Kasumi-1 (cell line): ENCODE measurements at places on chromosomes 6 and 20.

DNA sequence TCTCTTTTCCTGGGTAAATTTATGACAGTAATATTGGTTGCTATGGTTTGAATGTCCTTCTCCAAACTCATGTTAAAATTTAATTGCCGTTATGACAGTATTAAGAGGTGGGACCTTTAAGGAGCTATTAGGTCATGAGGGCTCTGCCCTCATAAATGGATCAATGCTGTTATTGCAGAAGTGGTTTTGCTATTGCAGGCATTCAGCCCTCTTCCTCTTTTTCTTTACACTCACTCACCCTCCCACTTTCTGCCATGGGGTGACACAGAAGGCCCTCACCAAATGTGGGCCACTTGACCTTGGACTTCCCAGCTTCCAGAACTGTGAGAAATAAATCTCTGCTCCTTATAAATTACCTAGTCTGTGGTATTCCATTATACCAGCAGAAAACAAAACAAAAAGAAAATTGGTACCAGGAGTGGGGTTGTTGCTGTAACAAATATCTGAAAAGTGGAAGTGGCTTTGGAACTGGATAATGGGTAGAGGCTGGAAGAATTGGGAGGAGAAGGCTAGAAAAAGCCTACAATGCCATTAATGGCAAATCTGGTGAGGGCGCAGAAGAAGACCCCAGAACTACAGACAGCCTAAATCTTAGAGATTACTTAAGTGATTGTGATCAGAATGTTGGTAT lies 24.8 kb upstream of the IGF2R start:
- DNase-seq = no peak

- no peak for DNase-seq
These were observed 982 bp downstream of the MMUT start for GRCh38 chr6:49462071-49462470.

- no peak for DNase-seq
These were observed 63.2 kb upstream of the ARMH2 start for GRCh38 chr6:24861934-24862333.

DNA sequence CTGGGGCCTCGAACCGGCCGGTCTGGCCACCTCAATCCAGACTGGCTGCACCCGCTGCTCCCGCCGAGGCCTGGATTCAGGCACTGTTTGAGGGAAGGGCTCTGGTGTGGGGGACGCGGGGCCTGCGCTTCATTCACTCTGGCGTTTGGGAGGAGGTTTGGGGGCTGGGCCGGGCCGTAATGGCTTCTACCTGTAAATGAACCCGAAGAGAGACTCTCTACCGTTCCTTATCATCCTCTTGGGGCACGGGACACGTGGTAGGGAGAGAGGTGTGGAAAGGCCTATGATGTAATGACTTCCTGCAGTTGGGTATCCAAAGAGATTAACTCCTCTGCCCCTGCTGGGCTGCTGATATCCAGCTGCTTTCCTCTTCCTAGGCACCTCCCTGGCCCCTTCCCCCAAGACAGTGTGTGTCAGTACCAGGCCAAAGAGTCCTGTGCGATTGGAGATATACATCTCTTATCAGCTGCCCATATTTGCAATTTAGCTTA lies 1.8 kb downstream of the FOXO3 start:
- peak; percentile 92 for DNase-seq
